ENCODE measurements at places on chromosomes 2 and 18.
A peak's percentile ranks its signal among the peaks of the same experiment; 100 is the strongest.

GRCh38 chr2:58866040-58866439, 624.9 kb upstream of the FANCL start:
- DNase-seq = no peak

DNA sequence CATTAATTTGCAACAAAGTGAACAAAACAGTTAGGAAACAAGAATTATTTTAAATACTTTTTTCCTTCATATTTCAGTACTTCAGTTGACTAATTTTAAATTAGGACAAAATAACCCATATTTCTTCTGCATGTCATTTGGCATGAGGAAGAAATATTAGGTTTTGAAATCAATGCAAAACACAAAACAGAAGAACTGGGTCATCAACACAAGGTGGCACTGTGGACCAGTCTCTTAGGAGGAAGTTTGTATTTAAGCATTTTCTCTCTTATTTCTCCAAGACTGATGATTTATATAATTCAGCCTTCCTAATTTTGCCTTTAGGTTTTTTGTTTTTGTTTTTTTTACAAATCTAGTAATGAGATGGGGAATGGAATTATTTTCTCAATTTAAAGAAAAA, 352.8 kb upstream of the KCNH7 start:
- no peak for DNase-seq

GRCh38 chr2:172513524-172513900, 42.4 kb upstream of the PDK1 start:
- DNase-seq = no peak

GRCh38 chr2:45712570-45712969, 61.1 kb downstream of the PRKCE start:
- no peak for DNase-seq

DNA sequence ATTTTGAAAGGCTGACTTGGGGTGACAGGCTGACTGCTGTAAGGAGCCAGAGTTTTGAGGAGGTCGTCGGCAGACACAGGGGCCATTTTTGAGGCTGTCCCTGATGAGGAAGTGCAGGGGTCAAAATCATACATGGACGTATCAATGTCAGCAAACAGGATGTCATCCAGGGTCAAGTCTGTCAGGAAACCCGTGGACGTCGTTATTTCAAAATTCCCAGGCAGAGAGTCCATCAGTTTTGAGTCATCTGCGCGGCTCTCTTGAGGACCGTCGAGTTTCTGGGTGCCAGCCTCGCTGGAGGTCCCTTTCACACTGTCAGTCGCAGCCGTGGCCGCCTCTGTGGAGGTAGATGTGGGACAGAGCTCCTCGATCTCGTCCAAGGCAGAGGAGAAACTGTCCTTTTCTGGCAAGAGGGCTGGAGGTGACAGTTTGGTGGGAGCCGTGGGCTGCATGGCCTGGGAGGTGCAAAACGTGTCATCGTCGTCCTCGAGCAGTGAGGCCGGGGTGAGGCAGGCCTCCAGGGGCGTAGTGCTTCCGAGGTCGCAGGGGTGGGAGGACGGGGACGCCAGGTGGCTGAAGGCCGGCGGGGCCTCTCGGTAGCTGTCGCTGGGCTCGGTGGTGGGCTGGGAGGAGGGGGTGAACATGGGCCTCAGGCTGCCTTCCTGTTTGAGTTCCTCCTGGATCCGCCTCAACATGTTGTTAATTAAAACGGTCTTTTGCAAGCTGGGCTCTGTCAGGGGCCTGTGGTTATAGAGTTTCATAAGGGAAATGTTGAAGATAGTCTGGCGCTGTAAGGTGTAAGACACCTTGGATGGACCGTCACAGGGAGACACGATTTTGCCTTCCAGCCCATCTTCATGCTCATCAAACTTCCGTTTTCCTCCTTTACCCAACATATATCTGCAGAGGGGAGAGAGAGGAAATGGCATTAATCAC, 17.5 kb downstream of the SERTAD2 start:
- no peak for DNase-seq

DNA sequence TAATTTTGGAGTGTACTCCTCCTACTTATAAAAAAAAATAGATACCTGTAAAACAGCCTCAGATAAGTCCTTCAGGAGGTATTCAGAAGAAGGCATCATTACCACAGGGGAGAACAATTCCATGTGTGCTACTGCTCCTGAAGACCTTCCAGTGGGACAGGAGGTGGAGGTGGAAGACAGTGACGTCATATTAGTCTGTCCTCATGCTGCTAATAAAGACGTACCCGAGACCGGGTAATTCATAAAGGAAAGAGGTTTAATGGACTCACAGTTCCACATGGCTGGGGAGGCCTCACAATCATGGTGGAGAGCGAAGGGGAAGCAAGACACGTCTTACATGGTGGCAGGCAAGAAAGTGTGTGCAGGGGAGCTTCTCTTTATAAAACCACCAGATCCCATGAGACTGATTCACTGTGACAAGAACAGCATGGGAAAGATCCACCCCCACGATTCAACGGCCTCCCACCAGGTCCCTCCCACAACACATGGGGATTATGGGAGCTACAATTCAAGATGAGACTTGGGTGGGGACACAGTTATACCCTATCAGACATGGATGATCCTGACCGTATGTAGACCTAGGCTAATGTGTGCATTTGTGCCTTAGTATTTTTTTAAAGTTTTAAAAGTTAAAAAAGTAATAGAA, 98.4 kb downstream of the NDUFA10 start:
- DNase-seq = no peak

- no peak for DNase-seq
These were observed 1.8 kb upstream of the SLC19A3 start for GRCh38 chr2:227719641-227720040.

DNA sequence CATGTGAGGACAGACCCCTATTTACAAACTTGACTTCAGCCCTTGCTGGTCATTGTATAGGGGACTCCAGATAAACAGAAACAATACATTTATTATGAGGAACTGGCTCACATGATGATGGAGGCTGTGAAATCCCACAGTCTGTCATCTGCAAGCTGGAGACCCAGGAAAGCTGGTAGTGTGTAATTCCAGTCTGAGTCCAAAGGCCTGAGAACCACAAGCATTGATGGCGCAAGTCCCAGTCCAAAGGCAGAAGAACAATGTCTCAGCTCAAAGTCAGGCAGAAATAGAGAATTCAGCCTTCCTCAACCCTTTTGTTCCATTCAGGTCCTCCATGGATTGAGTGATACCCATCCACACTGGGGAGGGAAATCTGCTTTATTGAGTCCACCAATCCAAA, 28.1 kb upstream of the SPP2 start:
- no peak for DNase-seq

DNA sequence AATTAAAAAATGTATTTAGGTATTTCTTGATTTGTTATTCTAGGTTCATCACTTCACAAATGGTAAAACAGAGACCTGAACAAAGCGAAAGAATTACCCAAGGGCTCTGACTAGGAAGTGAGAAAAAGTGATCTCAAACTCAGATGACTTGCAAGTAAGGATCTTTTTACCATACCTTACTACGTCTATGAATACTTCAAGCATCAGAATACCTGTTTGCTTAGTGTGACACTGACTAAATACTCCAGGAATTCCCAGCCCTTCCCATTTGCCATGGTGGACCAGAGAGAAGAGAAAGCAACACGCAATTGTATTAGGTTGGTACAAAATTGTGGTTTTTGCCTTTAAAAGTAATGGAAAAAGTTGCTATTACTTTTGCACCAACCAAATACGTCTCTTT, 35.8 kb upstream of the FIGN start:
- DNase-seq = no peak

DNA sequence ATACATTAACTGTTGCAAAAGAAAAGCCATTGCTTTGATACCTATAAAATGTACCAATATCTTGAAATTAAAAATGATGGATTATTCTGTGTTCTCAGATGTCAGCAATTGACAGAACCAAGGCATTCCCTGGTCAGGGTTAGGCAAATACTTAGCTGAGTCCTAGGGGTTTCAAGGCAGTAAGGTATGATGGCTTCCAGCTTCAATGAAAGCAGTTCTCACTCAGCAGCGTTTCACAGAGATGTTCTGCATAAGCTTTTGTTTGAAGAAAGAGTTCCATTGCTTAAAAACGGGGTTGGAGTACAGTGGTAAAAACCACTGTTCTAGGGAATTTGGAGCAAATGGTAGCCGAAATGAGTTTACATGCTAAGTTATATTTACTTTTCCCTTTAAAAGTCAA, 17.0 kb upstream of the KANSL1L start:
- no peak for DNase-seq

GRCh38 chr2:113283704-113284284, 5.1 kb upstream of the PAX8 start:
- no peak for DNase-seq

DNA sequence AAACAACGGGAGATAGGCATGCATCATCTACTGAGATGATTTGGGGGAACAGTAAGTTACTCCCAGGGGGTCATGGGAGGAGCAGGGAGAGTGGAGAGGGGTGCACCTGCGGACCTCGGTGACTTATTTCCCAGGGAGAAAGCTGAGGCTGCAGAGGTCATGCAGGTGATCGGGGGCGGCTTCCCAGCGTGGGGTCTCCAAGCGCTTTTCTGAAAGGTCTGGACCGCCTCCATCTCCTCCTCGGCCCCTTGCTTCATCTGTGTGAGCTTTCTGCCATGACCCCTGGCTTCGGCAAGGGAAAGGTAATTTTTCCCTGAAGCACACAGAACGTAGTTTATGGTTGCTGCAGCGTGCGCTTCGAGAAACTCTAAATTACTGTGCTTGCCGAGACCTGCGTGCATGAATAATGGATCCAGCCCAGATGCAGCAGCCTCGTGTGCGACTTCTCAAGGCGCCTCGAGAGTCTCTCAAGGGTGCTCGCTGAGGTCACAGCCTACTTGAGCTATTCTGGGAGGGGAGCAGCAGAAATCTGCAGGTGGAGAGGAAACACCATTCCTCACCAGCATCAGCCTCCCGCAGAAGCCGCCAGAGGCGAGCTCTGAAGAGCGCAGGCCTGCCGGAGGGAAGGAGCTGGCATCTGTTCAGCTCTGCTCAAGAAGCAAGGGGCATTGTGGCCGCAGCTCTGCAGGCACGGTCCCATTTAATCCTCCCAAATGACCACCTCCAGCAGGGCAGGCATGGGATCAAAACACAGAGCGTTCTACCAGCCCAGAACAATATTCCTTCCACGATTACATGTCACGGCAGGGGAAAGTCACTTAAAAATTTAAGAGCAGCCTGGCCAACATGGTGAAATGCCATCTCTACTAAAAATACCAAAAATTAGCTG, 308.4 kb upstream of the MYT1L start:
- DNase-seq = no peak

DNA sequence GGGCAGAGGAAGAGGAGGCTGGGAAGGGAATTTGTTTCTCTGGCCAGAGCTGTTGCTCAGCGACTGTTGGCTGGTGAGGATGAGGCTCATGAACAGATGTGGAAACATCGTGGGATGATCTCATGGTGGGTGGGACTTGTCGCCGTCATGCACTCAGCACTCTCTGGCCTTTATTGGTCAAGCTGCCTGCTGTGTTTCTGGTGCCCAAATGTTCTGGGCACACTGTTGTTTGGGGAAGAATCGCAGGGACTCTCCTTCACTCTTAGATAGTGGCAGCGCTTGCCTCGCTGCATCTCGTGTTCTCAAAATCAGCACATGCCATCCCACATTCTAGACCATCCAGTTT, 145.6 kb downstream of the AGAP1 start:
- DNase-seq = no peak

- DNase-seq = peak; percentile 41
These were observed 31.7 kb downstream of the MBP start for GRCh38 chr18:77100751-77101355.

- DNase-seq = no peak
These were observed 23.9 kb upstream of the CEP68 start for GRCh38 chr2:65032019-65032975.

All from effector memory CD4-positive, alpha-beta T cell (primary cell).